ENCODE measurements at places on chromosomes 11 and 22.

DNA sequence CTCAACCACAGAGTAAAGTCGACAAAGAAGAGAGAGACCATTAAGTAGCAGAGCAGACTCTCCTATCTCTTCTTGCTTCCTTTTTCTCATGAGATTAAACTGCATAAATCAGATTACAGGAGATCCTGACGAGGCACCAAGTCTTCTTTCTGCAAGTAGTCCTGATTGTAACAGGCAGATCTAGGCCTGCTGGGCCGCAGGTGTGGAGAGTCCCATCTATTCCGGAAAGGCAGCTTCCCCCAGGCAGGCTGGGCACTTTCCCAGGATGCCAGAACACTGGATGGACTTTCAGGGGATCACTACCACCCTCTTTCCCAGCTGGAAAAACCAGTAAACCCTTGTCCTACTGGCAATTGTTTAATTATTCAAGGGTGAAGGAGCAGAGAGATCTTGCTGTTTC, 173.0 kb upstream of the CADM1 start:
- no peak for DNase-seq

- DNase-seq = no peak
These were observed 7.0 kb upstream of the RRM1 start for GRCh38 chr11:4087551-4087950.

- DNase-seq = no peak
These were observed 58.0 kb upstream of the CCND1 start for GRCh38 chr11:69582756-69583467.

- no peak for DNase-seq
These were observed 204.2 kb downstream of the AASDHPPT start for GRCh38 chr11:106281455-106282173.

Data from stimulated activated CD4-positive, alpha-beta T cell treated with anti-CD3 and anti-CD28 coated beads, TNF-alpha, amount 100 ng/mL, for 4 hours (primary cell).